ENCODE measurements at places on chromosomes 5 and 9.

GRCh38 chr5:135826221-135826525 is 8.3 kb upstream of the SLC25A48 start:
- no peak for DNase-seq

DNA sequence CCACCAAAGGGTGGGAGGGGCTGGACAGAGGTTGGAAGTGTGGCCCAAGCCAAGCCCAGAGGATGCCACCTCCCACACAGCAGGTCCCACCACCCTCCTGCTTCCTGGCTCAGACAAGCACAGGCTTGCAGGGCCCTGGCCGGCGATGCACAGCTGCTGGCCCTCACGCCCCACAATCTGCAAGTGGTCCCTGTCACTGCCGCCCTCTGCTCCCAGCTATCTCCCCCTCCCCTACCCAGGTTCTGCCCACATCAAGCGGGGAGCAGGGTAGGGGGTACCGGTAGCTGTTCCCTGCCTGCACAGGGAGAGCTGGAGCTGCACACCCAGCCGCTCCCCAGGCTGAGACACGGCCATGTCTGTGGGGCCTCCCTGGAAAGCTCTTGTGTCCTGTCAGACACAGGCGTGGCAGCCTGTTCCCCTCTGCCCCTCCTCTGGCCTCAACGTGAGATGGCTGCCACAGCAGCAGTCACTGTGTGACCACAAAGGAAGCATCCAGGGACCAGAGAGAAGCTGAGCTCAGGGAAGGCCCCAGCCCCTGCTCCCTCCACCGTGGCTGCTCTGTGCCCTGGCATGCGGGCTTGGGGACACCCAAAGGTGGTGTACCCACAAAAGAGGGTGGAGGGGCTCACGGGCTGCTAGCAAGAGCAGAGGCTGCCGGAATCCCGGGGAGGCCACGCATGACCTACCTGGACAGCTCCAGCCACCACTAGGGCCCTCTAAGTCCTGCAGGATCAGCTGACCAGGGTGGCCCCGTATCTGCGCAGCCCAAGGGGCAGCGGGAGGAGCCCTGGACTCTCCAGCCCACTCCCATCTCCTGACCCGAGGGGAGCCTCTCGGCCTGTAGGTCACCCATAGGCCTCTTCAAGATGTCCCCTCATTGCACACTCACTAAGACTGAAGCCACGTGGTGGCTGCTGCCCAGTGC is 10.9 kb upstream of the ZDHHC11 start:
- DNase-seq, result no peak

- no peak for DNase-seq
These were observed 140.3 kb downstream of the NMUR2 start for GRCh38 chr5:152264645-152265254.

- no peak for DNase-seq
These were observed 77.7 kb downstream of the ARSB start for GRCh38 chr5:78907255-78907891.

DNA sequence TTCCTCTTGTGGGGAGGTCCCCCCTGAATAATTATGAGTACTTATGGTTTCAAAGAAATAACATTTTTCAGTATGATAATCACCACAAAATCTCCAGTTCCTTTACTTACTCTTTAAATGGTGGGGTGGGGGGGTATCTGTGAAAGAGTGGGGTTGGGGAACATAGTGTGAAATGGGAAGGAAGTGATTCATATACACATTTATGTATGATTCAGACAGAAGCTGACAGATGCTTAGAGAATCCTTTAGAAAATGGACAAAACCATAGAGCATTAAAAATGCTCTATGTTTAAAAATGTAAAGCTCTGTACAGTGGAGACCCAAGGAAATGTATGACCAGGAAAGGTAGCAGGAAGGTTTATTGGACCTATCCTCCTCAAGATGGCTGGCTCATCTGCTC is 267.5 kb upstream of the GRIA1 start:
- no peak for DNase-seq

DNA sequence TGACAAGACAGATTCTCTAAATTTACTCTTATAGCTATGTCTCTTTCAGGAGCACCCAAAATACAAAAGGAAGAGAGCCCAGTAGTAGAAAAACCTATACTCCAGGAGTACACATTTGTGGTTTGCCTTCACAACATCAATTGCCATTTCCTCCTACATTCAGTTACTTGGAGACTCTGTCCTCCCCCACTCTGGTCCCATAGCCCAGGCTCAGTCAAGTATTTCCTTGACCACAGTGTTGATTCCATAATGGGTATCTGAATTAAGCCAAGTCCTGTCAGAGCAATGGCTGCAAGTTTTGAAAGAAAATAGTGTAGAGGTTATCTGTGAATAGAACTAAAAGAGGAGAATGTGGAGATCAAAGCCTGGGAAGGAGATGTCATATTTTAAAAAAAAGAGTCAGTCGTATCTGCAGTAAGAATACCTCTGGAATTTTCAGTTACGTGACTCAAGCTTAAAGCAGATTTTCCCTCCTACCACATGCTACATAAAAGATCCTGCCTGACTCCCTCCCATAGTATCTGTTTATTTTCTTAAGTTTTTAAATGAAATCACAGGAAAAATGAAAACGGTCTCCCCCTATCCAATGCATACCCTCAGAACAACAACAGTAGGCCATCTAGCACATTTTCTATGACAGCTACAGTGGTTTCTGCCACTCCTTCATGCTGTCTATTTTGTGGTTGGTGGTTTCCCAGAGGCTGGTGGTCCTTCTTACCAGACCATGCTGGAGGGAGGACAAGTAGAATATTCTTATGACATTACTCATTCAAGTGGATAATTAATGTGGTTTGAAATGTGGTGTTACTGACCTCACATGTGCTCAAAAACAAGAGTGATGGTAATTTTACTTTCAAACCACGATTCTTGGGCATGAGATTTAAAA is 249.7 kb upstream of the TMEM161B start:
- no peak for DNase-seq

GRCh38 chr5:103079796-103080195 is 40.1 kb downstream of the GIN1 start:
- no peak for DNase-seq

- no peak for DNase-seq
These were observed 23.9 kb upstream of the C5orf24 start for GRCh38 chr5:134821841-134822240.

DNA sequence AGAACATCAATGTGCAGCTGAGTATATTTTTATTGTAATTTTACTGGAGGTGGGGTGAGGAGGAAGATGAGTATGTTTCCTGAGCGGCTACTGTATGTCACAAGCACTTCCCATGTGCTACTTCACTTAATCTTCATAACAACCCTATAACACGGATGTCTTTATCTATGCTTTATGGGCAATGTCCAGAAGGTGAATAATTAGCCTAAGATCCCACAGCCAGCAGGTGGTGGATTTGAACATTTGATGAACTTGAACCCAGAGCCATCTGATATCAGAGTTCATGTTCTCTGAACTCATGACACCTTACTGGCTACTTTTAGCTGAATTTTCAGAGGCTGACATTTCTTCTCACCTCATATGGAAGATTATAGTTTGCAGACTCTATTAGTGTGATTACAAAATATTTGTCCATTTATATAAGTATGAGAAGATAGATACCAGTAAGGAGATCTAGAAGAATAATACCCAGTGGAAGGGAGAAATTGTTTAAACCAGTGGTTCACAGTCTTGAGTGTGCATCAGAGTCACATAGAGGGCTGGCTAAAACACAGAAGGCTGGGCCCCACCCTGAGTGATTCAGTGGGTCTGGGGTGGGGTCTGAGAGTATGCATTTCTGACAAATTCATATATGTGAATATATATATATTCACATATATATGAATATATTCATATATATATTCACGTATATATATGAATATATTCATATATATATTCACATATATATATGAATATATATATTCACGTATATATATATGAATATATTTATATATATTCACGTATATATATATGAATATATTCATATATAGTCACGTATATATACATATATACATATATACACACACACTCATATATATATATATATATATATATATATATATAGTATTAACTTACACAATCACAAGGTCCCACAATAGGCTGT is 164.4 kb upstream of the NR3C1 start:
- no peak for DNase-seq

GRCh38 chr5:154081246-154081645 is 42.5 kb downstream of the MFAP3 start:
- DNase-seq, result no peak

GRCh38 chr9:75239176-75239575 is 150.9 kb downstream of the OSTF1 start:
- no peak for DNase-seq

DNA sequence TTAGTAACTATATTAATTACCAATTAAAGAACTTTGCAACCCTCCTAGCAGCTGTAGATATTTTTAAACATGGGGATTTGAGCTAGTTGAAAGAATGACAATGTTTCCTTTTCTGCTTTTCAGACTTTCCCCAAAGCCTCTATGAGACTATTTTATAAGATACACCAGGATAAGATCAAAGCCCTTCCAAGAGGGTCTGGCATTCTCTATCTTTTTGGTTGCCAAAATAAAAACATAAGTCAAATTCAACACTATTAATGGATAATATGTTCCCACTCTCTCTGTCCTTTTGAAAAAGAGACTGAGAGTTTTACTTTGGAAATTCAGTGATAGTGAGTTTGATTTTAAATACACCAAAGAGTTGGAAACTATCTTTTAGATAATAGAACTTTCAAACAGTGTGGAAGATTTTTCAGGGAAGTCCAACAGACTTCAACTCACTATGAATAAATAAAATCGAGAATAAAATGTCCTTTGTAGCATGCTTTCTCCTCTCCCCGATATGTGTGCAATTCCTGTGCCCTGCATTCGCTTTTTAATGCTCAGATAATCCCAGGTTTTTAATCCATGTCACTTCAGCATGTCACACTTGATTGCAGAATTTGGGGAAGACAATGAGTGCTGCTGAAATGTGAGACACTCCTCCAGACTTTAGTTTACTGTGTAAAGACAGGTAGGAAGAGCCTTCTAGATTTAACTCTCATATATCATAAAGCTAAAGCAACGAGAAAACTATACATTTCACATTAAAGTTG is 1095.7 kb upstream of the DMAC1 start:
- DNase-seq, result no peak

GRCh38 chr9:127170103-127170502 is 47.7 kb upstream of the ANGPTL2 start:
- no peak for DNase-seq

- DNase-seq, result no peak
These were observed 49.4 kb downstream of the NUP214 start for GRCh38 chr9:131174681-131175239.

DNA sequence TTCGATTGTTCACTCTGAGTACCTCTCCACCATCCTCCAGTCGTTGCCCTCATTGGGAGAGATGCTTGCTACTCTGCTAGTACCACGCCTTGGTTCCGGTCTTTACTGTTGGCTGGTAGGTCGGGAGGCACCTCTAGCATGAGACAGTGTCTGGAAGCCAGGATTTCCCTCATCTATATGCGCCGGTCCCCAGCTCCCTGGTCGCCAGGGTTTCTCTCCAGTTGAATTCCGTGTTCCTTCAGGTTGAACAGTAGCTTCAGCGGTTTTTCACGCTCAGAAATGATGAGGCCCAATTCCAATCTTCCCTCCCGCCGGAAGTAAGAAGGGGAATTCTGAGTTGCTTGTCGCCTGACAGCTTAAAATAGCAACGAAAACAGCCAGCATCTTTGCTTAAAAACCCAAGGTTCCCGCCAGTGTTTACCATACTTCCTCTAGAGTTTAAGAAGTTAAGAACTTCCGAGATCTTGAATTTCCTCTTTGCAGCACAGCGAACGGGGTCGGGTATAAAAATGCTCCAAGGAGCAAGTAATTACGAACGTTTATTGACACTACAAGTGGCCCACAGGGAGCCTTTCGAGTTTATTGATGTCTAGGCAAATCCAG is 1.3 kb upstream of the ST8SIA4 start:
- DNase-seq, result peak; percentile 61

- no peak for DNase-seq
These were observed 291.9 kb upstream of the IRX1 start for GRCh38 chr5:3303777-3304176.

GRCh38 chr5:151449297-151449696 is 1.9 kb downstream of the SLC36A1 start:
- DNase-seq, result no peak

- DNase-seq, result no peak
These were observed 8.6 kb downstream of the SPINK4 start for GRCh38 chr9:33248606-33249005.

GRCh38 chr5:43357067-43357466 is 43.9 kb upstream of the HMGCS1 start:
- DNase-seq, result no peak

GRCh38 chr9:33731142-33731541 is 64.2 kb upstream of the PRSS3 start:
- no peak for DNase-seq

GRCh38 chr5:137453483-137454080 is 45.5 kb downstream of the SPOCK1 start:
- DNase-seq, result no peak

DNA sequence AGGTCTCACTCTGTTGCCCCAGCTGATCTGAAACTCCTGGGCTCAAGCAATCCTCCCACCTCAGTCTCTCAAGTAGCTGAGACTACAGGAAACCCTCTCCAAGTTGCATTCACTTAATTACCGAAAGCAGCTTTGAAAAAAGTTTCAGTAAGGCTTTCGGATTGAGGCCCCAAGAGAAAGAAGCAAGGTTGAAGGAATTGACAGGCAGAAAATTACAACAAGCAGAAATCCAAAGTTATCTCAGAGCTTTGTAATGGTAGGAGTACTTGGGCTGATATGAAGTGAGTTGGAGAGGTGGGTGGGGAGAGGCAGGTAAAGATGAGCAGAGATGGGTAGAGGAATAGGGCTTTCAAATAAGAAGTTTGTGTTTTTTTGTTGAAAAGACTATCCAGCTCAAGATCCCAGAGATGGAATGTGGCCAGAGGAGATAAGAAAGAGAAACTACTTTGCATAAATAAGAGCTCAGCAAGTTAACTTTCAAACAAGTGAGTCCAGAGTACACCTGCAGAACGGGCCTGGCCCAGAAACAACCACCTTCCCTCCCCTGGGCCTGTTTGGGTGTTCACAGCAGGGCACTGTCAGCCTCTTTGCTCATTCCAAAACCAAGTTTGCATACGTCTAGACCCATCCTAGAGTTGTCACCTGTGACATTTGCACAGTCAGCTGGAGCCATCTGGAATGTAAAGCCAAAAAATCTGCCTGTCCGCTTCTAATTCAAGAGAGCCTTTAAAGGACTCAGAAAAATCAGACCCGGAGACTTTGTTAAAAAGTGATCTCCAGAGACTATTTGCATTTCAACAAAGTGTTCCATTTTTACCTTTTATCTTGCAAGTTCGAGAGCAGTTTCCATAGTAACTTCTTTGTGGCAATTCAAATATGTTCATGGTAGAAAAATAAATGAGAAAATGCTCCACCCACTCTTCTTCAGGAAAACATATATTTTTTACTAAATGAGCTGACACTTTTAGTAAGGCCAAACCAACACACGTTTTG is 2.2 kb upstream of the CLINT1 start:
- no peak for DNase-seq

GRCh38 chr9:86765746-86766430 is 181.4 kb downstream of the GAS1 start:
- DNase-seq, result no peak

GRCh38 chr5:179763215-179763945 is 30.4 kb upstream of the LTC4S start:
- DNase-seq, result peak; percentile 51

- no peak for DNase-seq
These were observed 83.2 kb upstream of the SMIM15 start for GRCh38 chr5:61245486-61245885.

GRCh38 chr5:133930061-133930812 is 38.2 kb downstream of the C5orf15 start:
- DNase-seq, result peak; percentile 63

- no peak for DNase-seq
These were observed 6.4 kb downstream of the TOR1B start for GRCh38 chr9:129809346-129809745.

- no peak for DNase-seq
These were observed 171.0 kb downstream of the ARRDC3 start for GRCh38 chr5:91211997-91212713.
